Activated CD4-positive, alpha-beta T cell treated with anti-CD3 and anti-CD28 coated beads, Interleukin-2, amount 10 ng/mL, durations not matched to agents 7 days and 5 days (primary cell): ENCODE measurements at places on chromosomes 4 and X. TPM values are rescaled to one million over a fixed set of nuclear protein-coding genes. Genes with fewer than 3 reads are reported as not detected.

DNA sequence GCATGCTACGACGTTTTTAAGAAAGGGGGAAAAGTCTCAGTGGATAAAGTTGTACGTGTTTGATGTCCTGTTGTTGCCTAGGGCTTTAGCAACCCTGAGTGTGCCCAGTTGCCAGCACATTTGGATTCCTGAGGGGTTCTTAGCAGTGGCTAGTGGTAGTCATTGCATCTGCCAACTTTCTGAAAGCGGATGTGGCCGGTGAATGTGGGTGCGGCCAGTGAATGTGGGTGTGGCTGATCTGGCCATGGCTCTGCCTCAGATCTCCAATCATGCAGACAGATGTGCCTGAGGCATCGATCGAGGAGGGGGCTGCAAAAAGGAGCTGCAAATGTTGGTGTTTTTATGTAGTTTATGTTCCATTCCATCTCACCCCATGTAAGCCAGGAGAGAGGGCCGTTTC, 41.5 kb upstream of the FAT1 start:
- no peaks in the 10 kb centered on the region for H3K4me1 ChIP-seq
- H3K36me3 ChIP-seq: no peaks in the 10 kb centered on the region
- H3K4me3 ChIP-seq: no peak overlapping the region
- no peaks in the 10 kb centered on the region for H3K27me3 ChIP-seq
- DNase-seq: no peak

GRCh38 chr4:98481167-98481566, 177.2 kb downstream of the TSPAN5 start:
- H3K27ac ChIP-seq: peak overlapping the region; percentile 39
- no peak for DNase-seq
- peaks cover 54% of the 10 kb centered on the region for H3K4me1 ChIP-seq

DNA sequence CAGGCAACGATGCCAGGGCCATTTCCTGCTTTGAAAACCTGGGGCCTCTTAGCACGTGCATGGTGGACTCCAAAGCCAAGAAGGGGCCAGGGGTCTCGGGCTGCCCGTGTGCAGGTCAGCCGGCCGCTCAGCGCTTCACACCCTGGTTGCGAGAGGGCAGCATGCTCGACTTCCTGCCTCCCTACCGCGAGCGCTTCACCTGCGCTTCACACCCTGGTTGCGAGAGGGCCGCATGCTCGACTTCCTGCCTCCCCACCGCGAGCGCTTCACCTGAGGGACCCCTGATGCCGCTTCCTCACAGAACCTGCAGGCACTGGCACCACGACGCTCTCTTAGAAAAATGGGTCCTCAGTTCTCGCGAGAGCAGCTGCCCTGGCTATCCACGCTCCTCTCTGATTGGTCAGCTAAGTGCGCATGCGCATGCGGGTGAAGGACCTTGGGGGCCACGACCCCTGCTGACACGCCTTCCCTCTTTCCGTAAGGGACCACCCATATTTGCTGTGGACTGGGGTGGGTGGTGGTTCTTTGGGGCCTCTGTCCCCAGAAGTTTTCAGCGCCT, at the start of gene FAM9A:
Gene FAM9A (minus strand): TSS at position 343 of the 559 bp plus-strand sequence. CDS start 1,212 bp downstream, outside the sequence.
- H3K27ac ChIP-seq: no peak within 1 kb of the TSS
- no peaks in the 10 kb centered on the region for H3K27me3 ChIP-seq
- H3K4me3 ChIP-seq: no peak within 1 kb of the TSS
- H3K36me3 ChIP-seq: no peaks in the 10 kb centered on the region
- no peak for DNase-seq

DNA sequence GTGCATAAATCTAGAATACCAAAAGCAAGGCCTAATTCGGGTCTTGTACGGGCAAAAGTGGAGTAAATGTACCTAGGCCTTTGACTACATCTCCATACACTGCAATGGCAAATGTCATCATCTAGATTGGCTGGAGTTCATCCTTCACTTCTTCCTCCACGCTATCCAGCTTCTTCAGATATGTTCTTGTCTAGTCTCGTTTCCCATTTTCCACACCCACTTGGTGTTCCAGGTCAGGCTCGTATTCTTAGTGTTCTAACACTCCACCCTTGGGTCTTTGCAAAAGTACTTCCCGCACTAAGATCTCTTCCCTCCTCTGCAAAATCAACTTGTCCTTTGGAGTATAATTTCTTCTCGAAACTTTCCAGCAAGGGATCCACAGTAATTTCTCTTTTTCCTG, 1.4 kb downstream of the COQ2 start:
- no peak for DNase-seq
- peak overlapping the region; percentile 88 for H3K27ac ChIP-seq
- H3K4me1 ChIP-seq: peaks cover 51% of the 10 kb centered on the region
- H3K36me3 ChIP-seq: peaks cover 14% of the 10 kb centered on the region

- H3K27me3 ChIP-seq: peaks cover 11% of the 10 kb centered on the region
- no peak overlapping the region for H3K4me3 ChIP-seq
- peaks cover 4% of the 10 kb centered on the region for H3K4me1 ChIP-seq
- no peaks in the 10 kb centered on the region for H3K36me3 ChIP-seq
- no peak overlapping the region for H3K27ac ChIP-seq
These were observed 17.8 kb downstream of the MFAP3L start for GRCh38 chr4:170008371-170008770.

DNA sequence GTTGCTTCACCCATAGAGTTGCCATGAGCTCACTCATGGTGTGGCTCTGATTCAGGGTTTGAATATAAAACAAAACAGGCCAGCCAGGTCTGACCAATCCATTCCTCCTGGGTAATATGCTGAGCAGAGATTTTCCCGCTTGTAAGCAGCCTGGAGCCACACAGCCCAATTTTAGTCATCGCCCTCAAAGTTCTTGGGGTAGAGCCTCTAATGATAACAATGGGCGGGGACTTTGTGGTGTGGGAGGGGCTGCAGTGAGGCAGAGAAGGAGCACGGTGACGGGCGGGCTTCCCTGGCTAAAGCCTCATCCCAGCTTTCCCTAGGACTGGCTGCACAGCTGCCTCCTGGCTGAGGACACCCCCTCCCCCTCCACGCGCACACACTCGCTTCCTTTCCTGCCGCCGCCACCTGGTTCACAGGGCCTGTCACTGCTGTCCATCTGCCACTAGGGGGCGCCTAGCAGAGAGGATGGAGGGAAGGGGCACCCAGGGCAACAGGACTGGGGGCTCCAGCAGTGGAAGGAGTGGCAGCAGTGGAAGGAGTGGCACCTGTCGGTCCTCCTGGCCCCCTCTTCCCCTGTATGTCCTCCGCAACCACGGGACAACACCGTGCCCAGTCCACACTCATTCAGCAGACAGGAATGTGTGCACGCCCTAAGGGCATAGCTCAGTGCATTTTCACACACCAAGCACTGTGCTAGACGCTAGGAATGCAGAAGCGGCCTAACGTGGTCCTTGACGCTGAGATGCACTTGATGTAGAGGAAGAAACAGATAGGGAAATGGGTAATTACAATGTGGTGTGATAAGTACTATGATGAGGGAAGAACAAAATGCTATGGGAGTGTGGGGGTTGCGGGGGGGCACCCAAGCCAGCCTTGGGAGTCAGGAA, 26.8 kb downstream of the PRPS1 start:
- peak overlapping the region; percentile 73 for H3K27ac ChIP-seq
- H3K27me3 ChIP-seq: no peaks in the 10 kb centered on the region
- peak; percentile 70 for DNase-seq

- no peak overlapping the region for H3K27ac ChIP-seq
- DNase-seq: no peak
- H3K4me1 ChIP-seq: no peaks in the 10 kb centered on the region
- no peaks in the 10 kb centered on the region for H3K27me3 ChIP-seq
- no peak overlapping the region for H3K4me3 ChIP-seq
- no peaks in the 10 kb centered on the region for H3K36me3 ChIP-seq
These were observed 78.0 kb downstream of the COX7B2 start for GRCh38 chr4:46830971-46831454.

DNA sequence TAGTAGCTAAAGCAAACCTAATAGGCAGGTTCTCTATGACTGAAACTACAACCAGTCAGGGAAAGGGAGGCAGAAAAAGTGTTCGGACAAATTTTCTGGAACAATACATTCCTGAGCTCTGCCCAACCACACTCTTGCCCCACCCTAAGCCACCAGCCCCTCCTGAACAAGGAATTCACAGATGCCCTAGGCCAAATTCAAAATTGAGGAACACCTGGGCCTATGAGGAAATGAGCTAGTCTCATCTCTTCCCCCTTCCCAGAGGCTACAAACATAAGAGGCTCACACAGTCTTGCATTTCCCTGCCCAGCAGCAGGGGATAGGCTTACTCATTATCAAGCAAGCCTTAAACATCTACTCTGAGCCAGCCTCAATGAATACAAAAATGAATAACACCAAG, 284.7 kb downstream of the ZNF674 start:
- H3K36me3 ChIP-seq: no peaks in the 10 kb centered on the region
- DNase-seq: no peak
- H3K27me3 ChIP-seq: no peaks in the 10 kb centered on the region
- H3K4me1 ChIP-seq: no peaks in the 10 kb centered on the region

DNA sequence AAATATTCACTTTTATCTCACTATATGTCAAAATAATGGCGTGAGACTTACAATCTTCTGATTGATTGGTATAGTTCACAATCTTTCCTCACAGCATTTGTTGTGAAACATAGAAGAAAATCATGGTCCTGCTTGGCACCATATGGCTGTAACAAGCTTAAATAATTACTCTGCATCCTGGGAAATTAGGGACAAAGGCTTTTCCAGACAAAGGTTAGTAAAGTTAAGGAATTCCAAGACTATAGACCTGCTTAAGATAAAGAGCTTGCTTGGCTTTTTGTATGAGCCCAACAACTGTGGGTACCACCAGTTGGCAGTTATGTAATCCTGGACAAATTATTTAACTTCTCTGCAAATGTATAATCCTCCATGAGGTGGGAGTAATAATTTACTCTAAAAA, 3.4 kb upstream of the PCDH18 start:
- no peak for DNase-seq
- H3K4me1 ChIP-seq: peaks cover 2% of the 10 kb centered on the region
- no peak overlapping the region for H3K4me3 ChIP-seq
- H3K27ac ChIP-seq: no peak overlapping the region
- no peaks in the 10 kb centered on the region for H3K36me3 ChIP-seq

DNA sequence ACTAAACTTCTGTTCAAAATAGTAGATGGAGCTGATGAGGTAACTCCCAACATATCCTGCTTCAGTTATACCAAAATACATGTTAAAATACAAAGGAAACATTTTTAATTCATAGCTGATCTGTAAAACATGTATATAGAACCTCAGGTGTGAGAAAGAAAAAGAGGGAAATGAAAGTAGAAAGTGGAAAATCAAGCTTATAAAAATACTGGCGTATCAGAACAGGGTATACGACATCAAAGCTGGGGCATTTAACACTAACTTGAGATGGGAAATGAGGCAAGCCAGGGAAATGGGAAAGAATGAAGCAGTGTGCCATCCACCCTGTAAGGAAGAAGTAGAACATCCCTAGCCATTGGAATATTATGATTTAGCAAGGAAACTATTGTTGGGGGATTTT, 767.5 kb downstream of the DMD start:
- H3K27ac ChIP-seq: peak overlapping the region; percentile 73
- H3K4me1 ChIP-seq: peaks cover 13% of the 10 kb centered on the region
- H3K27me3 ChIP-seq: no peaks in the 10 kb centered on the region
- H3K36me3 ChIP-seq: peaks cover 2% of the 10 kb centered on the region

- no peak overlapping the region for H3K4me3 ChIP-seq
- H3K4me1 ChIP-seq: peaks cover 26% of the 10 kb centered on the region
- H3K36me3 ChIP-seq: no peaks in the 10 kb centered on the region
- DNase-seq: no peak
These were observed 179.5 kb upstream of the TBL1X start for GRCh38 chrX:9285342-9285771.

DNA sequence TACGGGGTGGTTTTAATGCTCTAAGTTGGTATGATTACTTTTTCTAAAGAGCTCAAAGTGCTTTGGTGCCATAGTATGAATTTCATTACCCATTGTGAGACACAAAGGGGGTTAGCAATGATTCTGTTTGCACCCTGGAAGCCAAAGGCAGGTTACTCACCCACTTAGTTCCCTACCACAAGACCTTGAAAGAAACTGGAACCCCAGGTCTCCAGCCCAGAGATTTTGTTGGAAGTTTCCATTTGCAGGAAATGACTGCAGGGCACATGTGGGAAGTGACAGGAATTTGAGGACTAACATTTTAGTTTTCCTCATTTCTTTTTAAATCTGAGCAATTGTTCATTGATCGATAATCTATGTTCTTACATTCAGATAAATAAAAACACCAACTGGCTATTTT, 1.8 kb upstream of the HS3ST1 start:
- no peak overlapping the region for H3K4me3 ChIP-seq
- peaks cover 17% of the 10 kb centered on the region for H3K4me1 ChIP-seq
- no peak for DNase-seq
- no peaks in the 10 kb centered on the region for H3K36me3 ChIP-seq
- peaks cover 55% of the 10 kb centered on the region for H3K27me3 ChIP-seq

DNA sequence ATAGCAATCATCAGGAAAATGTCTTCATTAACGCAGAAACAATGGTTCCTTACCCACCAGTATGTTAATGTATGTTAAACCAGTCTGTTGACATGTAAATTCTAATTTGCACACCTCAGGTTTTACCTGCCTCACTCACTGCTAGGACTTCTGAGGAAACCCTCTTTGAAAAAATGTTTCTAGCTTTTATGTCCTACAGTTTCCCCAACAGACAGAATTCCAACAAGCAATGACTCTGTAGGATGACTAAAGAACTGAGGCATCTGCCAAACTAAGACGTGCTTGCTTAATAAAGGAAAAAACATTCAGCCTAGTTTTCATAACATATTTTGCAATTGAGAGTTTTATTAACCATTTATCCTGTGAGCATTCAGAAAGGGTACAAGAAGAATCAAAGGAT, 20.6 kb upstream of the SOX3 start:
- no peak overlapping the region for H3K27ac ChIP-seq
- DNase-seq: no peak
- no peaks in the 10 kb centered on the region for H3K27me3 ChIP-seq
- no peaks in the 10 kb centered on the region for H3K4me1 ChIP-seq
- H3K36me3 ChIP-seq: no peaks in the 10 kb centered on the region

GLRA3 gene
- total RNA-seq: not detected

XKRX gene
- 0.12 TPM for total RNA-seq

FIP1L1 gene
- total RNA-seq: 74.1 TPM

TRPC3 gene
- 0.94 TPM for total RNA-seq

SPARCL1 gene
- not detected for total RNA-seq

ARAP2 gene
- 49.7 TPM for total RNA-seq

TNMD gene
- not detected for total RNA-seq

ZNF157 gene
- total RNA-seq: 0.40 TPM
